ENCODE measurements at places on chromosomes 6 and 20.

DNA sequence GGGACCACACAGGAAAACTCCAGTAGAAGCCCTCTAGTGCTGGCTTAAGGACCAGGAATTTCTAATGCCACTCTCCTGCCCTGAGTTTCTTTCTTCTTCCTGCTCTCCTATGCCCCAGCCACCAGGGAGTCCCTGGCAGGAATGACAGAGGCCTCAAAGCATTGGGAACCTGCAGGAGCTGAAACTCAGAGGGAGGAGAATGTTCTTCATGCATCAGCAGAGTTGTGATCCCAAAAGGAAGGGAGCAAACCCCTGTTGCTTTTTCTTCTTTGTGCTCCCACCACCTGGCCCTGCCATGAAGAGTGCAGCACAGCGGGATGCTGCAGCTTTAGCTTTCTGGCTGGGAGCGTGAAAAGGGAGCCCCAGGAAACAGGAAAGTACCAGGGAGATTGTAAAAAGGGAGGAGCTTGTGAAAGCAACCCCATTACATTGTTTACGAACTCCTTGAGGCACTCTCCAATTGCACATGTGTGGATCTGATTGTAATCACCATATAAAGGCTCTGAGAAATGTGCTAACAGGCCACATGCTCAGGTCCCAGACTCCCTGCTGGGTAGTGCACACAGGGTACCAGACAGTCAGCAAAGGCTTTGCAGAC, 34.7 kb upstream of the FKBP1A start:
- DNase-seq, result no peak

GRCh38 chr20:62536871-62537401, 61.1 kb upstream of the GATA5 start:
- no peak for DNase-seq

DNA sequence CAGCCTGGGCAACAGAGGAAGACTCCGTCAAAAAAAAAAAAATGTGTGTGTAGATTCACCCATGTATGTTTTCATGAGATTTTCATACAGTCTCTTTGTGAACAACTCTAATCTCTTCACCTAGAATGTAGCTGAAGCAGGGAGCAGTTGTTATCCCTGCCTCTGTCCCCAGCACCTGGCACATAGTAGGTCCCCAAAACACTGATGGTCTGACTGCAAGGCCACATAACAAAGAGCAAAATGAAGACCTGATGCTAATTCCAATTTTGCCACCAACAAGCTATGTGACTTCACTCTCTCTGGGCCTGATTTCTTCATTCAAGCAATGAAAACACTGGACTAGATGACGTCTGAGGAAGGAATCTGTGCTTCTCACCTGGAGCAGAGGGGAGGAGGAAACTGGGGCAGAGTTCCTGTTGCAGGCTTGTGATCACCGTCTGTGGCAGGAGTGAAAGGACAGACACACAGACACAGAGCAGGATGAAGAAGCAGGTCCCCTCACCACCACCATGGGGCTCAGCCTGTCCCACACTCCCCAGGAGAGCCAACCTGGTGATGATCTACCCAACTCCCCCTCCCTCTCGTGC, 4.6 kb downstream of the SLC44A4 start:
- no peak for DNase-seq

DNA sequence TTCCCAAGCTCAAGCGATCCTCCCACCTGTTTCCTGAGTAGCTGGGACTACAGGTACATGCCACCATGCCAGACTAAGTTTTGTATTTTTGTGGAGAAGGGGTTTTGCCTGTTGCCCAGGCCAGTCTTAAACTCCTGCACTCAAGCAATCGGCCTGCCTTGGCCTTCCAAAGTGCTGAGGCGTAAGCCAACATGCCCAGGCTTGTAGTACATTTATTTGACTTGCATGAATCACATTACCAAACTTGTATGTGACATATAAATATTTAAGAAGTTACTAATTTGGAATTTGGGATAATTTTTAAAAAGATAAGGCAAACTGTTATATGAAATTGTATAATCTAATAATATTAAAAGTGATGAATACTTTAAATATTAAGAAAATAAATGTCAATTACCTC, 157.6 kb downstream of the MCHR2 start:
- no peak for DNase-seq

GRCh38 chr6:53815381-53816119, 20.7 kb downstream of the LRRC1 start:
- no peak for DNase-seq

- no peak for DNase-seq
Measured at GRCh38 chr20:45014671-45015415, 48.5 kb downstream of the STK4 start.

GRCh38 chr20:62117658-62118057, 4.6 kb upstream of the LSM14B start:
- DNase-seq, result no peak

GRCh38 chr6:49454787-49455709, 8.0 kb downstream of the MMUT start:
- no peak for DNase-seq

DNA sequence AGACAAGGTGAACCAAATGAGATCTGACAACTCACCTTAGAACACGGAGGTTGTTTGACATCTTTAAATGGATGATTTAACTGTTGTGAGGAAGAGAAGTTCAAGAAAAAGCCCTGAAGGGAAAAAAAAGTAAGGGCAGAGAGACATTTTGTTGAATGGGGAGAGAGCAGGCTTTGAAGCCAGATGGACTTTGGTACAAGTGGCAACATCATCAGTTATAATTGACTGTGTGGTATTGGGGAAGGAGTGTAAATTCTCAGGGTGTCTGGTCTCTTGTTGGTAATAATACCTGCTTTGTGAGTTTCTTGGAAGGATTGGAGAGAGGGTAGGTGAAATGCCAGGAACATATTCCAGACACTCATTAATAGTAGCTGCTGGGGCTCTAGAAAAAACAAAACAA, 21.6 kb downstream of the OGFRL1 start:
- DNase-seq, result no peak

DNA sequence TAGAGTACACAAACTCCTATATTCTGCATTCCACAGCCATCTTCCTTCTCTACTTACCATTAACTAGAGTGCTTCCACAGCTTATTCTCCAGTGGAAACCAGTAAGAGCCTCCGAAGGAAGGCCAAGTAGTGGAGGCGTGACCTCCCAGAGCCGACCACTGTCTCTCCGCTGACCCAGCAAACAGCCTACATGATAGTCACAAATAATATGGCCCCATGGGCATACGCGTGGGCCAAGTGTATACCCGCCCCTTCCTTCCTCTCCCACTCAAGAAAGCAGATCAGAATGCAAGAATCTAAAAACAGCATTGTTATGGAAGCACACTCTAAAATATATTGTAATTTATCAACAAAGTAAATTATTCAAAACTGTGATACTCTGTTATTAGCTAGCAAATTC, 526.6 kb upstream of the JARID2 start:
- DNase-seq, result no peak

- no peak for DNase-seq
Measured at GRCh38 chr6:31383149-31383548, 20.2 kb upstream of the MICA start.

DNA sequence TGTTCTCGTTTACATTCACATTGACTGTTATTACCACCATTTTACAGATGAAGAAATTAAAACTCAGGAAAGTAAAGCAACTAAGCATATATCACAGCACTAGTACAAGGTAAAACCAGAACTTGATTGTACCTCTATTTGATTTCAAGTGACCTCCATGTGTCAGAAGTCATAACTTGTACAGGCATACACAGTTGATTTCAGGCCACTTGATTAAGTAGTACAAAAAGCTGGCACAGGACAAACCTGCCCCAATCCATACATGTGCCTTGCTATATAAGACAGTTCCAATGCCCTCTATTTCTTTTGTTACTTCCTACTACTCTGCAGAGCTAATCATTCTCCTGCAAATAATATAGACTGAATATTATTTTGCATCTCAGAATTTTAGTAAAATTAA, 58.8 kb upstream of the VGLL2 start:
- no peak for DNase-seq

- no peak for DNase-seq
Measured at GRCh38 chr6:49966334-49966733, 2.4 kb upstream of the DEFB114 start.

GRCh38 chr6:38088829-38089228, 269.3 kb downstream of the ZFAND3 start:
- no peak for DNase-seq

DNA sequence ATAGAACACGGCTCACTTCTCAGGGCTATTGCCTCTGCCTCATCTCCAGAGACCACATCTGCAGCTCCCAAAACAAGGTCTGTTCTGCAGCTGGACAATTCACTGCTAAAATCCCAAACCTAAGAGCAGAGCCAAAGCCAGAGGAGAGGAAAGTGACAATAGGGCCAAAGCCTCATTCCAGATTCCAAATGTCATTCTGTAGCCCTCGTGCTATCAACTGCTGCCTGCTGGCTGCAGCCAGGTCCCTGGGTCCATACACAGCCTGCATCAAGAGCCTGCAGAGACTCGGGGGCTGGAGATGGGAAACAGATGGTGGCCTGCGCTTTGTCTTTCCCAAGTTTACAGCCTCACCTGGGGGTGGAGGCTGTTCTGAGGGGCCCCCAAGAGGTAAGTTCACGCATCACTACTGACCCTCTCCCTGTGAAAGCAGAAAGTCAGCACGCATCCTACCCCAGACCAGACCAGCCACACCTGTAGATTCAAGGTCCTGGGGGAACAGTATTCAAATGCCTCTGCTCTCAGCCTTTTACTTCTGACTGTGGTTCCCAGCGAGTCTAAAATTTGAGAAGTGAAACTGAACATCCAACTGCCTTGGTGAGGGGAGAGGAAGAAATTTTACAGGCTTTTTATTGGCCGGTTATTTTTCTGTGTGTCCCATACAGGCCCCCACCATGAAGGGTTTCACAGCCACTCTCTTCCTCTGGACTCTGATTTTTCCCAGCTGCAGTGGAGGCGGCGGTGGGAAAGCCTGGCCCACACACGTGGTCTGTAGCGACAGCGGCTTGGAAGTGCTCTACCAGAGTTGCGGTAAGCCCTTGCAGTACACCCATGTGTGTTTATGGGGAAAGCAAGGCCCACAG, at the start of gene LY86:
TSS of gene LY86 (plus strand) at position 657 of the 860 bp plus-strand sequence. CDS start at position 672, 15 bp downstream.
- DNase-seq, result peak; percentile 84

- DNase-seq, result peak; percentile 19
Measured at GRCh38 chr6:41659935-41660334, 21.7 kb downstream of the MDFI start.

- DNase-seq, result no peak
Measured at GRCh38 chr6:66849843-66850242, 1142.8 kb upstream of the EYS start.

DNA sequence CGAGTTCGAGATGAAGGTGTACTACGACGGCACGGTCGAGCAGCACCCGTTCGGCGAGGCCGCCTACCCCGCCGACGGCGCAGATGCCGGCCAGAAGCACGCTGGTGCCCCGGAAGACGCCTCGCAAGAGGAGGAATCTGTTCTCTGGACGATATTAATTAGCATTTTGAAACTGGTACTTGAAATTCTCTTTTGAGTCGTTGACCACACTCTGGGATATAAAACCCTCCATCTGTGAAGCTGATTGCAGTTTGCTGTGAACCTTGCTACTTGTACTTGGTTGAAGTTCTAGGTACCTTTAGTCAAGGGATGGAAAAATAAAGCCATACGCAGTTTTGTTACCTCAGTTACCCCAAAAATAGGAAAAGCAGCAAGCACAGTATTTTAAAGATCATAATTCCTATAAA, 917 bp downstream of the C6orf120 start:
- no peak for DNase-seq

DNA sequence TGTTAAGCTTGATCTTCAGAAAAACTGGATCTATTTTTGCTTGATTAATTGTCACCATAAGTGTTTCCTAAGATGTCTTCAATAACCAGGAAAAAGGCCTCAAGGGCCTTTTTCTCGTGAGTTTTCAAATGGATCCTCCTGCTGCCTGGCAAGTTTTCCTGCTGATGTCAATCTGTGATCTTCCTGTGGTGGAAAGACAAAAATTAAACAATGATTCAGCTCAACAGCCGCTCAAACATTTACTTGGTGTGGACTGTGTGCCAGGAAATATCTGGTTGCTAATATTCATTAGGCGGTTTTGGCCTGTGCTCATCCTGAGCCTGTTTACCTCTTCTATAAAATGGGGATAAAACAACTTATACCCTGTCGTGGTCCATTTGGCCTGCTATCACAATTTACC, 35.4 kb upstream of the SSTR4 start:
- no peak for DNase-seq

DNA sequence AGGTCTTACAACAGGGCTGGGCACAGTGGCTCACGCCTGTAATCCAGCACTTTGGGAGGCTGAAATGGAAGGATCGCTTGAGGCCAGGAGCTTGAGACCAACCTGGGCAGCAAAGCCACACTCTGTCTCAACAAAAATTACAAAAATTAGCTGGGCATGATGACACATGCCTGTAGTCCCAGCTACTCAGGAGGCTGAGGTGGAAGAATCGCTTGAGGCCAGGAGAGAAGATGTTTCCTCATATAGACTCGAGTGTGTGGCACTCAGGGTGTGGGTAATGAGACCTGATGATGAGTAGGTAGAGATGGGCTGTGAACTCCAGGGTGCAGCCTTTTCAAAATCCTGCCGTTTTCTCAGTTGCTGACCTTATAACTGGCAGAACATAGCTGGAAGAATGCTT, 125.3 kb upstream of the FOXO3 start:
- no peak for DNase-seq

DNA sequence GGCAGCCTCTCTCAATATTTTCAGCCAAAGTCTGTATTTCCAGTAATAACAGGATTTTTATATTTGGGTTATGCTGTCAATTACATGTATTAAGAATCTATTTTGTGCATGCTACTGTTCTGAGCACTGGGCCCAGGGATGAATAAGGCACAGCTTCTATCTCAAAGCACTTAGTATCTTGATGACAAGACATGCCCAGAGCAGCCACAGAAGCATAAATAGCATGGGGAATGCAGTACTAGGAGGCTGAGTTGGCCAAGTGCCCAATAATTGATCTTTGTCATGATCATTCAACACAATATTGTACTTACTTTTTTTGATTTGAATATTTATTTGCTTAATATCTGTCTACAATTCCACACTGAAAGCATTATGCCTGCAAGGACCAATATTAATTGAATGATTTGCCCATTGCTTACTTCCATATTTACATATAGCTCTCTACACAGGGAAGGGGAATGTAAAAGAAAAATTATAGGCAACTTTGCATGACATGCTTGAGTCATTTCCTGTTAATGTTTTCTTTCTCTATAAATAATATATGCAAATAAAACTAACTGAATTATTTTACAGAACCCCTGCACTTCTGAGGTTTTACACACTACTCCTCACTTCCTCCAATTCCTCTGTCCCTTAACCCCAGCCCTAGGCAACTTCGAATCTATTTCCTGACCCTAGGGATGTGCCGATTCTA, 298.9 kb upstream of the BMP2 start:
- DNase-seq, result no peak

- DNase-seq, result no peak
Measured at GRCh38 chr6:167589615-167589940, 237.1 kb upstream of the AFDN start.

DNA sequence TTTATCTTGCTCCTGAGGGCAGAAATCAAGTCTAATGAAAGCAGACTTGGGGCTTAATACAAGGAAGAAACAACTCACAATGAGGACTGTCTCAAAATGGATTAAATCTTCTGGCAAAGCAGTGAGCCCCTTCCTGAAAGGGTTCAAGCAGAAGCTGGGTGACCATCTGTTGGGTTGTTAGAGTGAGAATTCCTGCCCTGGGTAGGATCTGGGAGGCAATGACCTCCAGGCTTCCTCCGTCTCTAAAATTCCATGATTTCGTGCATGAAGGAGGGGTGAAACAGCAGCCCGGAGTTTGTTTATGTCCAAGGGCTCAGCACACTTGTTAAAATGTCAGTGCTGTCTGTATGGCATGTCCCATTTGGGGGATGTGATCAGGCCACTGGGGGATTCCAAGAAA, 64.0 kb upstream of the KCNK16 start:
- DNase-seq, result no peak
